ENCODE measurements at places on chromosomes 5 and 9.

GRCh38 chr9:110351009-110351467, 13.4 kb upstream of the TXNDC8 start:
- no peak for DNase-seq

DNA sequence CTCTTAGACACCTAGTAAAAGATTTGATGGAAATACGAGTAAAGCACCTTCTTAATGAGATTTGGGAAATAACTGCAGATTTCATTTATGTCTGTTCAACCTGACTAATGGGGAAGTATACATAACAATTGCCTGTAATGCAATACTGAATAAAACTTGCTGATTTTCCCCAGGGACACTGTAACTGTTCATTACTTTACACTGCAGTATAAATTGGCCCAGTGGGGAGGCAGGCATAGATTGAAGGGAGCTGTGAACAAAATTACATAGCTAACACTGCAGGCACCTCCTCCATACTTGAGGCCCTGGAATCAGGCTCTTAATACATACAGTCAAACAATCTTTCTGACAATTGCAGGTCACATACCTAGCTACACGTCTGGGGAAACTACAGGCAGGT, 216.2 kb downstream of the PTPRD start:
- DNase-seq, result no peak

DNA sequence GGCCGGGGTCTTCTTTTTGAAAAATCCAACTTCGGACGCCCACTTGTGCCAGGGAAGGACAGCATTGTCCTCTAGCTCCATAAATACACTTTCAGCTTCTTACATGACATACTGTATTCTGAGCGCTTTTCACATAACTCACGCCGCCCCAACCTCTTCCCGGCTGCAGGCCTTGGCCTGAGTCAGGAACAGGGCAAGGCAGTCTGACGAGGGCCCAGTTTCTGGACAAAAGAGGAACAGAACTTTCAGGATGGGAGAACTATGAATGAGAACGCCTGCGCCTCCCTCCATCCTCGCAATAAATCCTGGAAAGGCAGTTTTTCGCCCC, 650 bp downstream of the DCTN4 start:
- DNase-seq, result no peak

DNA sequence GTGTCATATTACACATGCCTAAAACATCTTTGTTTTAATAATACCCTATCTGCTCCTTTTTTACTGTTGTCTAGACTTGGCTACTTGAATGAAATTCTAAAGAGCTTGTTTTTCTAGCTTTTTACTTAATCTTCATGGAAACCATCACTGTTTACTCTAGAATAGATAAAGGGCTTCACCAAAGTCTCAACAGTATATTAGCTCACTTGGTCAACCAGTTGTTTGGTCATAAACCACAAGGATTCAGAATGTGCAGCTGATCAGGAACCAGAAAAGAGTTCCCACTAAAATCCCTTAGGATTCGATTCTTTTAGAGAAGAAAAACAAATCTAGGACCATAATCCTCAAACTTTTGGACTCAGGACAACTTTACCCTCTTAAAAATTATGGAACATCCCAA, 38.0 kb downstream of the CDO1 start:
- DNase-seq, result no peak

GRCh38 chr9:116792271-116792670, 105.2 kb downstream of the TRIM32 start:
- no peak for DNase-seq

DNA sequence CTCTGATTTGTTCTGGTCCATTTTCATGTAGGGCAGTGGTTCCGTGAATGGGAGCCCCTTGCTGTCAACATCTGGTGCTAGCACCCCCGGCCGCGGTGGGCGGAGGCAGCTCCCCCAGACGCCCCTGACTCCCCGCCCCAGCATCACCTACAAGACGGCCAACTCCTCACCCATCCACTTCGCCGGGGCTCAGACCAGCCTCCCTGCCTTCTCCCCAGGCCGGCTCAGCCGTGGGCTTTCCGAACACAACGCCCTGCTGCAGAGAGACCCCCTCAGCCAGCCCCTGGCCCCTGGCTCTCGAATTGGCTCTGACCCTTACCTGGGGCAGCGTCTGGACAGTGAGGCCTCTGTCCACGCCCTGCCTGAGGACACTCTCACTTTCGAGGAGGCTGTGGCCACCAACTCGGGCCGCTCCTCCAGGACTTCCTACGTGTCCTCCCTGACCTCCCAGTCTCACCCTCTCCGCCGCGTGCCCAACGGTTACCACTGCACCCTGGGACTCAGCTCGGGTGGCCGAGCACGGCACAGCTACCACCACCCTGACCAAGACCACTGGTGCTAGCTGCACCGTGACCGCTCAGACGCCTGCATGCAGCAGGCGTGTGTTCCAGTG, 244.0 kb downstream of the CACNA1B start:
- DNase-seq, result no peak

- DNase-seq, result no peak
These were observed 41.6 kb downstream of the TRIO start for GRCh38 chr5:14184725-14185124.

DNA sequence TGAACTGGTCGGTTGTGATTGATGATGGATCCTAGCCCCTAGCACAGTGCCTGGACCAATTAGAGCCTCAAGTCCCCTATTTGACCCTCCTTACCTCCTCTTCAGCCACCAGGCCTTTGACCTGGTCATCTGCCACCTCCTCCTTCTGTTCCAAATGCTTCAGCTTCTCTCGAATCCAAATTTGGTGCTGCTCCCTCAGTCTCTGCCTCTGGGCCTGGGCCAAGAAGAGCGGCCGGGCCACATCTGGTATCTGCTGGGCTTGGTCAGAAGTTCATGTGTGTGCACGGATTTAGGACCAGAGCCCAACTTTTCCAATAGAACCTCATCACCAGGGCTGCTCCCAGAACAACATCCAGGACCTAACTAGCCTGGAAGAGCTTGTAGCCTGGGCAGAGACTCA, 6.5 kb downstream of the SLC35A4 start:
- no peak for DNase-seq

DNA sequence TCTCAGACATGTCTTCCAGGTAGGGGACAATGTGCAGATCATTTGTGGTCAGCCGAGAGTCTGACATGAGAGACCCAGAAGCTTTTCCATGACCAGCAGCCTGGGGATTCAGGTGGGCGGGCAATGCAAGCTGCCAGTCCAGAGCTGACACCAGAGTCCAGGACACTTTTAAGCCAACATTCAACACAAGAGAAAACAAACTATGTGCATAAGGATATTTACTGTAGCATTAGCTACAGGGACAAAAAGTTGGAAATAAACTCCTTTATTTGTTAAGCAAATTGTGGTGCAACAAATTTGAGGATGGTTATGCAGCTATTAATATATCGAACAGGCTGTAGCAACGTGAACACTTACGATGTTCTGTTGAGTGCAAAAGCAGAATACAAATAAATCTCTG, 9.9 kb upstream of the RNF130 start:
- no peak for DNase-seq

- no peak for DNase-seq
These were observed 167.1 kb upstream of the ADRA1B start for GRCh38 chr5:159749146-159749545.

GRCh38 chr5:115335301-115335700, 38.8 kb upstream of the CCDC112 start:
- no peak for DNase-seq

GRCh38 chr5:153896117-153896516, 142.6 kb downstream of the FAM114A2 start:
- DNase-seq, result no peak
